ENCODE measurements at places on chromosomes 5 and 9. TPM values are rescaled to one million over a fixed set of nuclear protein-coding genes. Genes with fewer than 3 reads are reported as not detected.

- H3K4me1 ChIP-seq = peaks cover 11% of the 10 kb centered on the region
- H3K4me3 ChIP-seq = peak overlapping the region; percentile 28
- no peak for DNase-seq
- no peaks in the 10 kb centered on the region for H3K36me3 ChIP-seq
- H3K27ac ChIP-seq = no peak overlapping the region
Measured at GRCh38 chr5:84382363-84383295, 2.1 kb downstream of the EDIL3 start.

DNA sequence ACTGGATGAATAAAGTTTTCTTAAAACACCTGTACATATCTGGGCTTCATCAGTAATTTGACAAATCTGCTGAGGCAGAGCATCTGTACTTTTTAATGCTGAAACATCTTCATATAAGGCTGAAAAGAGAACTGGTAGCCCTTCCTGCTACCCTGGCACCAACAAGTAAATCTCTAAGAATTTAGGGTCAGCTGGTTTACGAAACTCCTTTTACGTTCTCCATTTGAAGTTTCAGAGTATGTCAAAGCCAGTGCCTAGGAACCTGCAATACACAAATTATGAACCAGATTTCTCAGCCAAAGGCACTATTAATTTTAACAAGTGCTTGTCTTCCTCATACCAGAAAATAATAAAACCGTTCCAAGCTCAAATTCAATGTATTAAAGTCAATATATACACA is 3.8 kb downstream of the ZFAND5 start:
- no peak for DNase-seq
- H3K4me1 ChIP-seq = peaks cover 29% of the 10 kb centered on the region
- H3K27ac ChIP-seq = peak overlapping the region; percentile 94

ADGRD2 gene
- not detected for total RNA-seq

DNA sequence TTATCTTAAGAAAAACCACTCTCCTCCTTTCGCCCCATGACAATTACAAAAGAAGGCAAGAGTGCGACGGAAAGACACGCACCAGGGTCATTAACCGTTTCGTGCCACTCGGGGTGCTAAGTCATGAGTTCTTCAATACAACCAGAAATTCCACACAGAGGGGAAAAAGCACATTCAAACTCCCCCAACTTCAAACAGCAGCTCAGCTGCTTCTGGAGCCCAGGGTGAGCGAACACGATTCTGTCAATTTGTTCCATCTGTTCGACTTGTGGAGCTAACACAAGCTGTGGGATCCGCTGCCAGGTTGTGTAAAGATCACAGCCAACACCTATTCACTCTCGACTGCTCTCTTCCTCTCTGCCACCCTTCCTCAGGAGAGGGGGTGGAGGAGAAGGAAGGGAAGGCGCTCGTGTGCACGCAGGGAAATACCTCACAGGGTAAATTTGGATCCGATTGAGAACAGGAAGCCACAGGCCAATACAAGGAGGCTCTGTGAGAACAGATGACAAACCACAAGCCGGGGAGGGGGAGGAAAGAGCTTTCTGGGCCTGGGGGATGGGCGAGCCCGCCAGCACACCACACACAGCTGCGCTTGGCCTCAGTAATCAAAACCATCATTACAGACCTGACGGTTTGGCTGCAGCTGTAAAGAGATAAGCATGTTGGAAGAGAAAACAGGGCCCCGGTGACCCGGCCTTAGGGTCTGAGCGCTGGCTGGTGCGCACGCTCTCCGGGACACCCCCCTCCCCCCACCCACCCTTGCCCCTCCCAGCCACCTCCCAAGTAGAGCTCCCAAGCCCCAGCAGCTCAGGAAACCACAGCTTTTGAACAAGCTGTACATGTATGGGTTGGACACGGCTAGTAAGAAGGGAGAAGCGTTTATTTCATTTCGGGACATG is 54.3 kb downstream of the PTCH1 start:
- peaks cover 8% of the 10 kb centered on the region for H3K4me1 ChIP-seq
- no peaks in the 10 kb centered on the region for H3K36me3 ChIP-seq
- H3K27ac ChIP-seq = peak overlapping the region; percentile 50
- DNase-seq = peak; percentile 30

- no peak for DNase-seq
- H3K27me3 ChIP-seq = no peaks in the 10 kb centered on the region
- no peaks in the 10 kb centered on the region for H3K36me3 ChIP-seq
- H3K4me1 ChIP-seq = peaks cover 27% of the 10 kb centered on the region
- no peak overlapping the region for H3K27ac ChIP-seq
- H3K4me3 ChIP-seq = no peak overlapping the region
Measured at GRCh38 chr9:83932011-83932410, 10.8 kb upstream of the KIF27 start.

DNA sequence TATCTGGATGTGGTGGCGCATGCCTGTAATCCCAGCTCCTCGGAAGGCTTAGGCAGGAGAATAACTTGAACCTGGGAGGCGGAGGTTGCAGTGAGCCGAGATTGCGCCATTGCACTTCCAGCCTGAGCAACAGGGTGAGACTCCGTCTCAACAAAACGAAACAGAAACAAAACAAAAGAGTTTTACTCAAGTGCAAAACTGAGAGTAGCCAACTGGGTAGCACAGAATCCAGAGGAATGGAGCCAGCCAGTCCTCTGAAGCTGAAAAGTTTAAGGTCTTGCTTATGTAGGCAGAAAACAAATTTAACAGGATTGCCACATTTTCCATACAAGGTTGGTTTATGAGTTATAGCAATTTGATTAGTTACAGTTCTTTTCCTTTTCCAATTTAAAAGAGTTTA is 32.0 kb downstream of the SPIN1 start:
- H3K27ac ChIP-seq = no peak overlapping the region
- no peaks in the 10 kb centered on the region for H3K36me3 ChIP-seq
- no peaks in the 10 kb centered on the region for H3K27me3 ChIP-seq
- no peaks in the 10 kb centered on the region for H3K4me1 ChIP-seq

PCDHB16 gene
- total RNA-seq = 2.2 TPM

DNA sequence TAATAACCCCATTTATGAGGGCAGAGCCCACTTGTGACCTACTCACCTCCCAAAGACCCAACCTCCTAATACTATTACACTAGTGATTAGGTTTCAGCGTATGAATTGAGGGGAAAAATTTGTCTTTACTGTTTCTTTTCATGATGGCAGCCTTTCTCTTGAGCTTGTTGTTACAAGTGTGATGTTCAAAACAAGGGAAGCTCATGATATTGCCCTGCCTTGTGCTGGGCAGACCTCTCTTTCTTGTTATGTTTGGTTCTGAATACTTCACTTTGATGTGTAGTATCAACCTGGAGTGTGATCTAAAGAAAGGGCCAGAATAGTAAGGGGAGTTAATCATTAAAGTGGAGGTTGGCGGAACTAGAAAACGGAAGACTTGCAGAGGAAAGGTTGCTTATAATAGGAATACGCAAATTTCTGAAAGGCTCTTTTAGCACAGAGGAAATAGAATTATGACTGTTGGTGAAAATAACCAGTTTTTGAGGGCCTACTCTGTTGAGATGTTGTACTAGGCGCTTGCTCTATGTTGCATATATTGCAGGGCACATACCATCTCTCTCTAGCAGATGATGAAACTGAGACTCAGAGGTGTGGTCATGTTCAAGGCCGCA is 68.2 kb downstream of the MELK start:
- no peaks in the 10 kb centered on the region for H3K4me1 ChIP-seq
- no peak for DNase-seq
- H3K27me3 ChIP-seq = no peaks in the 10 kb centered on the region
- H3K36me3 ChIP-seq = no peaks in the 10 kb centered on the region

F2RL2 gene
- total RNA-seq = not detected

DNA sequence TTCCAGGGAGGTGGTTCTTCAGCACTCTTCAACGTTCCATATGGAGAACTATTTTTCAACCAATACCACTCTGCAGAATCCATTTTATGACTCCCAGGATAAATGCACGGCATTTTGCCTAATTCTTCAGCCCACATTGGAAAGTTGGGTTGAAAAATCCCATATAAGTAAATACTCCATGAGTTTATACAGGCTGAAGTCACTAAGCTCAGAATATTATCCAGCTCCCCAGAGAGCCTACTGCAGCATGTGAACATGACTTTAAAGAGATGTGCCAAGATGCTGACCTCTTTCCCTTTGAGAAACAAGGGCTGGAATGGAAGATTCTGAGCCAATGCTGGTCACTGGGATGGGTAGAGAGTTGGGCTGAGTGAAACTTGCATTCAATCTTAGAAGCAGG is 111.9 kb upstream of the SLIT3 start:
- H3K36me3 ChIP-seq = no peaks in the 10 kb centered on the region
- H3K4me1 ChIP-seq = no peaks in the 10 kb centered on the region
- H3K4me3 ChIP-seq = no peak overlapping the region
- H3K27ac ChIP-seq = no peak overlapping the region
- DNase-seq = no peak

ANKDD1B gene
- not detected for total RNA-seq

SOX30 gene
- total RNA-seq = not detected

FCN2 gene
- total RNA-seq = not detected
